HAP-1 (cell line): ENCODE measurements at places on chromosomes 2 and 18.

DNA sequence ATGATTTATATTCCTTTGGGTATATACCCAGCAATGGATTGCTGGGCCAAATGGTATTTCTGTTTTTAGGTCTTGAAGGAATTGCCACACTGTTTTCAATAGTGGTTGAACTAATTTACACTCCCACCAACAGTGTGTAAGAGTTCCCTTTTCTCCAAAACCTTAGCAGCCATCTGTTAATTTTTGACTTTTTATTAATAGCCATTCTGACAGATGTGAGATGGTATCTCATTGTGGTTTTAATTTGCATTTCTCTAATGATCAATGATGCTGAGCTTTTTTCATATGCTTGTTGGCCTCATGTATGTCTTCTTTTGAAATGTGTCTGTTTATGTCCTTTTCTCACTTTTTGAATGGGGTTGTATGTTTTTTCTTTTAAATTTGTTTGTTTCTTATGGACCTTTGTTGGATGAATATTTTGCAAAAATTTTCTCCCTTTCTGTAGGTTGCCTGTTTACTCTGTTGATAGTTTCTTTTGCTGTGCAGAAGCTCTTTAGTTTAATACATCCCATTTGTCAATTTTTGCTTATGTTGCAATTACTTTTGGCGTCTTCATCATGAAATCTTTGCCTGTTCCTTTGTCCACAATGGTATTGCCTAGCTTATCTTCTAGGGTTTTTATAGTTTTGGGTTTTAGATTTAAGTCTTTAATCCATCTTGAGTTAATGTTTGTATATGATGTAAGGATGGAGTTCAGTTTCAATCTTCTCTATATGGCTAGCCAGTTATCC is 119.7 kb upstream of the XIRP2 start:
- no peak for DNase-seq

DNA sequence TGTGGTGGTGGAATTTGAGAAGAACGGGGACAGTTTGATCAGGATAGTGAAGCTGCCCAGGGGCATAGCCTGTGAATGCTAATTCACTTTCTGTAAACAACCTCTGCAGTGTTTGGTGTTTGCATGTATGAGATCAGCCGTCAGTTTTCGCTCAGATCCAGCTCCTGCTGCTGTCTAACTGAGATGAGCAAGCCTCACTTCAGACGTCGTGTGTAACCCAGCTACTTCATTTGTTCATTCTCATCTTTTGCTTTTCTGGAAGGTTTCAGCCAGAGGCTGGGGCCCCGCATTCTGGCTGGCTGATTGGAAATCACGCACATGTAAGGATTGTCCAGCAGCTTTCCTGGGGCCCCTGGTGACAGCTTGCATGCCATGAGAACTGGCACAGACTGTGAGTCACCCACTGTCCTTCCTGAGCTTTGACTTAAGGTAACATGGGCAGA is 48.9 kb downstream of the LDLRAD4 start:
- no peak for DNase-seq

- no peak for DNase-seq
These were observed 653.8 kb downstream of the BCL11A start for GRCh38 chr2:59899692-59900091.

DNA sequence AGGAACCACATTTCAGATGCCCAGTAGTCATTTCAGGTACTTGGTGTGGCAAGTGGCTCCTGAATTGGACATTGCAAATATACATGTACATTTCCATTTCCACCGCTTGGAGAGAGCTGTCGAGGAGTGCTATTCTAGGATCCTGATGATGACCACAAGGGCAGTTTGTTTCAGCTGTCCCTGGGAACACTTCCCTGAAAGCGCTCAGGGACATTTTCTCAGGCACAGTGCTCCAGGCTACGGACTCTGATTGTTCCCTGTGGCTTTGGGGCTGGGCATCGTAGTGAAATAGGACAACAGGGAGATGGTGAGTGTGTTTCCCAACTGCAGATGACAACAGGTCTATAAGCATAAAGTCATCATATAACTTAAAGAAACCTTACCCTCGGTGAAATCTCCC is 3.1 kb downstream of the DBI start:
- no peak for DNase-seq
